ENCODE measurements at places on chromosomes 2 and 18.

GRCh38 chr2:24404491-24404921 lies 44.2 kb upstream of the ITSN2 start:
- peak; percentile 32 for DNase-seq

DNA sequence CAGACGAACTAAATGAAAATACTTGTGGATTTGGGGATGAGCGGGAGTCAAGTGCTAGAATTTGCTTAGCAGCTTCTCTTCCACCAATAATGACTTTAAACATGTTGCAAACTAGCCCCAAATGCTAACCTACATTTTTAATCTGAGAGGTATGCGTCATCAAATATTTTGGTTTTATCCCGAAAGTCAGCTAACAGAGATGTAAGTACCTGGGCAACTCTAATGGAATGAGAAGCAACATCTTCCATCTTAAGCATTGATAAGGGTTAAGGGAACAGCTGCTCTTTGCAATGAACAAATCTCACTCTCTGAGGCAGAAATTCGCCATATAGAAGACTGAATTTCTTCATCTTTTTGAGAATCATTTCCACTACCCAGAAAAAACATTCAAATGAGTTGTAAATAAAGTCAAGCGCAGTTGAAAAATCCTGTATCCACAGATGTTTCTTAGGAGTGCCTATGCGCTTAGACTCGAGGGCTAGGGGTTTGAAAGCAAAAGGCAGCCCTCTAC lies 926 bp upstream of the YPEL5 start:
- no peak for DNase-seq

GRCh38 chr2:73451263-73451972 lies 65.8 kb downstream of the ALMS1 start:
- no peak for DNase-seq

DNA sequence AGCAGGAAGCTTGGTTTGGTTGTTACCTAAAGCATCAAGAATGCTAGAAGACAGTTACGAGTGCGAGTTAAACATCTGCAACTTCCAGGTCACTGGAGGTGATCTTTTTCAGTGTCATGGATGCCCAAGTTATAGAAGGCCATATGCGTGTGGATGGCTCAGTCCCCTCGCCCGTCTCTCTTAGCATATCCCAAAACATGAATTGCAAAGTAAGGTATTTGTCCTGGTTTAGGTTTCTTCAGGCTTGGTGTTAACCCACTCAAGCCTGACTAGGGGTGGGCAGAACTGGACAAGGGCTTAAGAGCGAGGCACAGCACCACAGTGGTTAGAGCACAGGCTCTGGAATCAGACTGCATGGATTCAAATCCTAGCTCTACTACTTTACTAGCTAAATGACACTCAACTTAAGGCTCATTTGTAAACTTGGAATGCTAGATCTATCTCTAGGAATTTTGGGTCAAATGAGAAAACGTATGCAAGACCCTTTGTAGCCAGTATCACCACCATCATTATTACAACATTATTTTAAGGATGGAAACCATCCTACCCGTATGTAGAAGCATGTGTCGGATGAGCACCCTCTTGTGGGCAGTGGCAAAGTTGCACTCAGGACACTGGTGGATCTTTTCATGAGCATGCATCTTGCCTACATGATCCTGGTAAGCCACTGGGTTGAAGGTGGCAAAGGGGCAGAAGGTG lies 11.2 kb downstream of the ZNF142 start:
- DNase-seq, result no peak

DNA sequence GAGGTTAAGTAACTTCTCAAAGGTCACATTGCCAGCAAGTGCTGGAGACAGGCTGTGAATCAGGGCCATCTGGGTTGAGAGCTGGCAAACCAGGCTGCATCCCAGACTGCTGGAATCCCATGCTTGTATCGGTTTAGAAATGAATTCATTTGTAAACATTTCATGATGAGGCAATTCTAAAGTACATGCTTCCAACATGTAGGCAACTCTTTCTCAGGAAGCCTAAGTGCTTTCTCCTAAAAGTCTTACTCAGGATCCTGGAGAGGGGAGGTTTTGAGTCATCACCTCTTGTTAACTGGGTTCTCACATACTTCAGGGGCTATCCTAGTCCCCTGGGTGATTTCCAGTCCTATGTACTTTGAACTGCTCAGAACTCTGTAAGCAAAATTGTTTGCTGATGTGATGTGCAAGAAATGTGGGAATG lies 416.5 kb downstream of the MEIS1 start:
- DNase-seq, result peak; percentile 81

DNA sequence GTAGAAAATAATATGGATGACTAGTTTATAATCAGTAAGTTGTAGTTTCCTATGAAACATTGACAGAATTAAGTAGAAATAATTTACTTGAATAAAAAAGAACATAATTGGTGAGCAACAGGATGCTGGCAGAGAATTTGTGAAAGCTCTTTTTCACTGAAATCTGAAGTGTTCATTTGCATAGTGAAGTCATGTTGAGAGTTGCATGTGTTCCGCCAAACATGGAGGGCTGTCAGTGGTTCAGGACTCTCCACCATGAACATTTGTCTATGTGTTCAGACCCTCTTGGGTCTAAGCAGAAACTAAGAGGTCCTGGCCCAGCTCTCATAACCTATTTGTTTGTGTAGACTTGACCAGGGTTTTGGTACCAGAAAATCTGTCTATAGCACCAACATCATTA lies 182.5 kb upstream of the LINC00305 start:
- DNase-seq, result no peak

DNA sequence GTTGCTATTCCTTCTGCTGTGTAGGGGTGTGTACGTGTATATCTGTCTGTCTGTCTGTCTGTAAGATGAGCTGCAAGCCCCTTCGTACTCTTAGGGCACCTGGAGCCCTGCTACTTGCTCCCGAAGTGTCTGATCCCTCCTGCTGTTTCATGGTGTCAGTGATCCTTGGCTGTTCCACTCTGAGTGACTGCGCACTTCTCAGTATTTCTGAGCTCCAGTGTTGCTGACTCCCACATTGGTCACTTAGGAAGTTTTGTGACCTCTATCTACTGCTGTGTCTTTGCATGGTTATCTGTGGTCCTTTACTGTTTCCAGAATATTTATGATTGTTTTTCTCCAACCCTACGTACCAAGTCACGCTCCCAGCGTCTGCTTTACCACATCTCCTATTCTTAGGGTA lies 16.2 kb downstream of the SEMA4F start:
- no peak for DNase-seq

GRCh38 chr2:16088035-16088801 lies 147.9 kb downstream of the MYCN start:
- no peak for DNase-seq

GRCh38 chr18:13836559-13836958 lies 12.6 kb downstream of the MC5R start:
- DNase-seq, result no peak

DNA sequence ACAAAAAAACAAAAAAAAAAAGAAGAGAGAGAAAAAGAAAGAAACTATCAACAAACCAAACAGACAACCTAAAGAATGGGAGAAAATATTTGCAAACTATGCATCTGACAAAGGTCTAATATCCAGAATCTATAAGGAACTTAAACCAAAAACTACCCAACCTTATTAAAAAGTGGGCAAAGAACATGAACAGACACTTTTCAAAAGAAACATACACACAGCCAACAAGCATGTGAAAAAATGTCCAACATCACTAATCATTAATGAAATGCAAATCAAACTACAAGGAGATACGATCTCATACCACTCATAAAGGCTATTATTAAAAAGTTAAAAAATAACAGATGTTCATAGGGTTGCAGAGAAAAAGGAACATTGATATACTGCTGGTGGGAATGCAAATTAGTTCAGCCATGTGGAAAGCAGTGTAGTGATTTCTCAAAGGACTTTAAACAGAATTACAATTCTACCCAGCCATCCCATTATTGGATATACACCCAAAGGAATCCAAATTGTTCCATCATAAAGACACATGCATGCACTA lies 7.2 kb upstream of the POLE4 start:
- DNase-seq, result no peak

DNA sequence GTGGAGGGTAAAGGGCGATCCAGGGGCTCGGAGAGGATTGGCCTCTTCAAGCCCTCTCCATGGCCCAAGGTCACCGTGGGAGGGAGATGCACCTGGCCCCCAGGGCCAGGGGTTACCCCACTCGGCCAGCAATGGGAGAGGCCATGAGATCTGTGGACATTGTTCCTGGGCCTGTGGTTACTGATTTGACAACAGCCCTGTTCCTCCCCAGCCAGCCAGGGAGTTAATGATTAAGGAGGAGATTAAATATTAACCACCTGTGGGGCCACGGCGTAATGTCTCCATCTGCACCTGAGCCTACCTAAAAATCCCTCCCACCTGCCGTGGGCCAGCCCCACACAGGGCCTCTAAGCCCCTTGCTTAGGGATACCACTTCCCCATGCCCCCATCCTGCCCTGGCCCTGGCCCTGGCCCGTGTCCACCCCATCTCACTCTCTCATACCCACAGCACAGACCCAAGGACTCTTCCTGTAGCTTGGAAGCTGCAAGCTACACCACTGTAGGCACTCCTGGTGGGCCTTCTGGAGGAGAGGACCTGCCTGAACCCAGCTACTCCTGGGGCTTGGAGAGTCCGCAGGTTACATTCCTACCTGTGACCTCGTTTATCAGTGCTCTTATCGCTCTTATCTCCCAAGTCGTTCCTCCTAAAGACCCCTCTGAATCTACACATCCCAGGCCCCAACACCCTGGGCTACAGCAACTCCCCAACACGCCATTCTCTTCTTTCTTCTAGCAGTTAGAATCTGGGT lies 32.1 kb downstream of the ZFP36L2 start:
- no peak for DNase-seq

- DNase-seq, result no peak
These were observed 713.7 kb upstream of the PKDCC start for GRCh38 chr2:41334159-41334558.

DNA sequence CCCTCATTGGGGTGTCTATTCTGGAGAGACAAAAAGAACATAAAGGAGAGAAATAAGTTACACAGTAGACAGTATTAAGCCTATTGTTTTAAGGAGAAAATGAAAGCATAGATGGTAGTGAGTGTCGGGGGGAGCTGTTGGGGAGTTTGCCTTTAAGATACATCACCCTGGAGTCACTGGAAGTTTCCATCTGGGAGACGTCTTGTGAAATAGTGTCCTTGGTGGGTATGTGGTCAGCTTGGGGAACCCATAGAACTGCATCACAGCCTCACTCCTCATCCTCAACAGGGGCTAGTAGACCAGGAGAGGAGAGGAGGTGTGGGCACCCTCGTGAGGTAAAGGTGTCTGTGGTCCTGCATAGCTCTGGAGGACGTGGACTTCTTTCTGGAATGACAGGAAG lies 60.6 kb downstream of the RNF144A start:
- DNase-seq, result no peak

DNA sequence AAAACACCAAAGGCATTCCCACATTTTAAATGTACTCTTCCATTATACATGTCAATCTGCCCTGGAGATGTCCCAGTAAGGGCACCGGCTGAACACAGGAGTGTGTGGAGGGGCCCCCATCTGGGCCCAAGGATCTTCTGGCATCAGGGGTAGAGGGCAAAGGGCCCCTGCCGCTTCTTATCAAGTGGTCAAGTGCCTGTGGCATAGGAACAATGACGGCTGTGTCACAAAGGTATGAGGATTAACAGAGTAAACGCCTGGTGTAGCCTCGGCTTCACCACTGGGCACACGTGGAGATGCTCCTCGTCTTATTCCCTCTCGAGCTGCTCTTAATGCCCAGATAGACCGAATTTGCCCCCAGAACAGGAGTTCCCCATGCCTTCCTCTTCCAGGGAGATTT lies 169.7 kb upstream of the GLI2 start:
- DNase-seq, result no peak

DNA sequence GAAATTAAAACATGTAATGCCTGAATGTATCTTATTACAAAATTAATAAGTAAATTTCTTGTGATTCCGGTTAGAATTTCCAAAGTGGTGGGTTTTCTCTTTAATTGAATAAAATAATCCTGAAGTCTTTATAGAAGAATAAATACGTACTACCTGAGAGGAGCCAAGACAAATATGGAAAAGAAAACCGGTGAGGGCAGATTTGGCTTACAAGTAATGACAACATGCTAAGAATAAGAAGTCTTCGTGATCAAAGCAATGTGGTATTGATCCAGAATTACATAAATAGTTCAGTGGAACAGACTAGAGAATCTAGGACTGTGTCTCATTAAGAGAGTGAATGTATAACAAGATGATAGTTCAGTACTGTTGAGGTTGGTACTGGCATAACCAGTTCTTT lies 167.5 kb downstream of the NEDD4L start:
- no peak for DNase-seq

DNA sequence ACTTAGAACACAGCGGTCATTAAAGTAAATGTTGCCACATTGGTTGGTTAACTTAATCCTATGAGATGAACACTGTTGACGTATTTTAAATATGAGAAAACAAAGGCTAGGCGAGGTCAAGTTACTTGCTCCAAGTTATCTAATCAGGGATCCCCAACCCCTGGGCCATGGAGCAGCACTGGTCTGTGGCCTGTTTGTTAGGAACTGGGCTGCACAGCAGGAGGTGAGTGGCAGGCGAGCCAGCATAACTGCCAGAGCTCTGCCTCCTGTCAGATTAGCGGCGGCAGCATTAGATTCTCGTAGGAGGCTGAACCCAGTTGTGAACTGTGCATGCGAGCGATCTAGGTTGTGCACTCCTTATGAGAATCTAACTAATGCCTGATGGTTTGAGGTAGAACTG lies 878.9 kb downstream of the CPS1 start:
- no peak for DNase-seq

- no peak for DNase-seq
These were observed 11.0 kb upstream of the TRIB2 start for GRCh38 chr2:12705742-12706141.

- no peak for DNase-seq
These were observed 50.2 kb downstream of the CABYR start for GRCh38 chr18:24189007-24189528.

DNA sequence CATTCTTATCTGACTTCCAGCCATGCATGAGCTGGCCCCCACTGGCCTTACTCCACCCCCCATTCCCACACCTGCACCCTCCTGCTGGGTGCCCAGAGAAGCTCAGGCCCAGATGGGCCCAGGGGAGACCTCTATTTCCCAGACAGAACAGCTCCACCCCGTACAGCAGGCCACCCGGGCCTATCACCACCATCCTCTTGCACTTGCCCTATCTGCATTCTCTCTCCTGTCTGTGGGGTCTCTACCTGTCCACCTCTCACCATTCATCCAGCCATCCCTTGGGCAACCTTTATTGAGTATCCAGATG lies 25.3 kb upstream of the TNS1 start:
- no peak for DNase-seq
